ENCODE measurements at places on chromosomes 4 and X.

DNA sequence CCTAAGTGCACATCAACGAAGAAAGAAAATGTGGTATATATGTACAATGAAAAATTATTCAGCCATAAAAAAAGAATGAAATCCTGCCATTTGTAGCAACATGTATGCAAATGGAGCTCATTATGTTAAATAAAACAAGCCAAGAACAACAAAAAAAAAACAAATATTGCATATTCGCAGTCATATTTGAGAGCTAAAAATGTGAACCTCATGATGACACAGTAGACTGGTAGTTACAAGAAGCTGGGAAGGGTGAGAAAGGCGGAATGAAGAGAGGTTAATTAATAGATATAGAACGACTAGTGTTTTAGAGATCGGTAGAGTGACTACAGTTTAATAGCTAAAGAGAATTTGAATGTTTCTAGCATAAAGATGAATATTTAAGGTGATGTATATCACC lies 89.2 kb downstream of the PDS5A start:
- no peak for DNase-seq

DNA sequence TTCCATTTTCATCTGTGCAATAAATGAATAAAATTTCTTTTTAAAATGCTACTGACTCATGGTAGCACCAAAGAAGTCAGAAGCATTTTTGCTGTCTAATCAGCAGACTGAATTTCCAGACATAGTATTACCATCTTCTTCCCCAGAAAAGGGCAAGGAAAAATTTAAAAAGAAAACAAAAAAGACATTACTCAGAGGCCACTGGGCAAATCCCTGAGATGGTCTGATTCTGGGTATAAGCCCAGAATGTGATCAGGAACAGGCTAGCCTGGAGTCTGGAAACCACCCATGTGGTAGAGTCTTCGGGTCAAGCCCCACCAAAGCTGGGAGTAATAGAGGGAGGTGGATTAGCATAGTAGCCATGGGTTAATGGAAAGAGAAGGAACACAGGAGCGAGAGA lies 342.8 kb downstream of the FBXW7 start:
- DNase-seq, result no peak

DNA sequence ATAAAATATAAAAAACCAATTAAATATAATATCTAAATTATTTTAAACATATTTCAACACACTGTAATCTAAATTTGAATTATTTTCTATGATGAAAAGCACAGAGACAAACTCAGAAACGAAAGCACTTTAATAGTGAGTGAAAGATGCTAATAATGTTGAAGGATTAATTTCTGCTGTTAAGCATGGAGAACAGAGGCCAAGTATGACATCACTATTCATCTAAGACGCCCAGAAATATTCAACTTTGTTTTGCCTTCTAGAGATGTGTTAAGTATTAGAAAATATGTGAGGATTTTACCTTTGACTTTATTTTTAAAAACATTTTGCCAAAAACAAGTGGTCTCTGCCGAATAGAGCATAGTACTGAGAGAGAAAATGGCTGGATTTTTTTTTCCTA lies 19.3 kb downstream of the ARHGEF6 start:
- DNase-seq, result no peak

GRCh38 chrX:12526306-12526705 lies 264.9 kb upstream of the PRPS2 start:
- DNase-seq, result no peak

- no peak for DNase-seq
Measured at GRCh38 chr4:153880983-153881382, 92.1 kb upstream of the SFRP2 start.

Data from stimulated activated CD8-positive, alpha-beta memory T cell treated with anti-CD3 and anti-CD28 coated beads, Interleukin-15, amount 100 ng/mL, for 4 hours (primary cell).